AG10803 (cell line): ENCODE measurements at places on chromosomes 3 and 15.

GRCh38 chr3:58414538-58415197, 19.0 kb downstream of the PDHB start:
- DNase-seq = peak; percentile 78

- peak; percentile 40 for DNase-seq
Observed at GRCh38 chr3:62922326-62922725, 47.1 kb upstream of the CADPS start.

DNA sequence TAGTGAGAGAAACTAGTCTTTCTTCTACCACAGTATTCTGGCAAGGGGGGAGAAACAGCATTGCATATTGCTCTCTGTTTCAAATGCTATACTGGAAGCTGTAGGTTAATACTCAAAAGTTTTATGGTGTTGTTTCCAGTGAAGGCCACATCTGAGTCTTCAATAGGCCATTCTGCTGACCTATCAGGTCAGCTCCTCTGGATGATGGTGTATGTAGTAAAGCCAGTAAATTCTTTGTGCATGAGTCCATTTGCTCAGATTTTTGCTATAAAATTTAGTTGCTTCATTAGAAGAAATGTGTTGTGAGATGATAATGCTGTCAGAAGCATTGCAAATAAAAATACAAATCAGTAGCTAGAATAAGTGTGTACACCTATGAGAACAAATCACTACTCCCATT, 64.9 kb upstream of the RBMS3 start:
- DNase-seq = peak; percentile 49

GRCh38 chr15:85473455-85473854, 93.1 kb downstream of the AKAP13 start:
- peak; percentile 39 for DNase-seq

GRCh38 chr15:78620021-78620526, 722 bp downstream of the CHRNA3 start:
- no peak for DNase-seq
